ENCODE measurements at places on chromosomes 1 and 21.

DNA sequence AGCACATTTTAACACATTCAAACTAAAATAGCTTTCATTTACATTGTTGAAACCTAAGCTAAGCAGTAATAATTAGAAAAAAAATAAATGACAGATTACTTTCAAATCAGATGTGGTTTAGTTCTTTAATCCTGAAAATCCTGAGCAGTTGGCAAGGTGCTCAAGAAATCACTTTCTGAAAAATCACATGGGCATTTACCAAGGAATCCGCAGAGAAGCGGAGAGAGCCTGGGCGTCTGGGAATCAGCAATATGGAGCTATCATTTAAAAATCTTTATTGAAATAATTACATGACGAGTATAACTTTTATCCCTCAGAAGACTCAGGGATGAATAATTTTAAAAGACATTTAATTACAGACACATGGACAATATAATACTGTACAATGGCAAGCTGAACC lies 30.2 kb downstream of the GRIK1 start:
- no peak for DNase-seq

- DNase-seq = no peak
Measured at GRCh38 chr1:5887349-5887970, 104.8 kb downstream of the NPHP4 start.

- DNase-seq = peak; percentile 55
Measured at GRCh38 chr1:99599678-99600175, 46.2 kb upstream of the PALMD start.

DNA sequence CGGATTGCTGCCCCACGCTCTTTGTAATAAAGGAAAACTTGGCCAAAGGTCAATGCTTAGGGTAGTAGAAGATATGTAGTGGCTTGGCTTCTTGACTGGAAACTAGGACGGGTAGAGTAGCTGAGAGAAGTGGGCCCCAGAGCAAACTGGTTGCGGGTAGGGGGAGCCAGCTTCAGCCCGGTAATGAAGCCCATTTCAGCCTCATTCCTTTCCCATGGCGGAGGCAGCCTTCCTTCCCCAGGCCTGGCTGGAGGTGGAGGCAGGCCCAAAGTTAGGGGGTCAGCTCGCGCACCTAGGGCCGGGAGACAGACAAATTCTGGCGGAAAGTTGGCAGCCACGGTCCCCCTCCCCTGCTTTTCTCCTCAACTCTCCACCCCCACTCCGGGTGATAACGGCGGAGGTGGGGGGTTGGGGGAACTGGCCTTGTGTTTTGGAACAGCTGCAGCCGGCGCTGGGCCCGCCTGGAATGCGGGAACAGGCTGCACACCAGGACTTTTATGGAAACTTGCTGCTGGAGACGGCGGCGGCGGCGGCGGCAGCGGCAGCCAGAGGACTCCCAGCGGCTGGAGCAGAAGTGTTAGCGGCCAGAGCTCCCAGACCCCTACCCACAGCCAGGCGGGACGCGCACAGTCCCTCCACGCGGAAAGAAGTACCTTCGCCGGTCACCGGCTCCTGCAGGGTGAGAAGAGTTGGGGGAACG lies at the start of gene NEXN:
Gene NEXN, plus strand, starts transcription at position 544 of the 700 bp plus-strand sequence. CDS start 27,483 bp downstream, outside the sequence.
- no peak for DNase-seq

- DNase-seq = peak; percentile 56
Measured at GRCh38 chr1:172746091-172746949, 87.4 kb downstream of the FASLG start.

- no peak for DNase-seq
Measured at GRCh38 chr21:42836402-42836666, 43.0 kb downstream of the WDR4 start.

DNA sequence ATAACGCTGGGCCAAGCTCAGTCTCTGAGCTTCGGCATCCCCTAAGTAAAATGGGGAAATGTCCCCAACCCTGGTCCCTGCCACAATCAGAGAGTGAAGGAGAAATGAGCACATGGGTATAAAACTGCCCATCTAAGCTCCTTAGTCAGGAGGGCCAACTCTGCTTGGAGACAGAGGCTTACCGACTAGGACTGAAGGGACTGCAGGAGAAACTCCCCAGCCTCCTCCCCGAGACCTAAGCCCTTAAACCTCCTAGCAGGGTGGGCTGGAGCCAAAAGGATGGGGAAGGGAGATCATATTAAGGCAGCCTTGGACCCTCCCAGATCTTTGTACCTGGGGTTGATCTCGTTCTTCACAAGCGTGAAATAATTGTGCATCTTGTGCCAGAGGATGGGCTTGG lies 5.5 kb downstream of the ETNK2 start:
- DNase-seq = no peak

DNA sequence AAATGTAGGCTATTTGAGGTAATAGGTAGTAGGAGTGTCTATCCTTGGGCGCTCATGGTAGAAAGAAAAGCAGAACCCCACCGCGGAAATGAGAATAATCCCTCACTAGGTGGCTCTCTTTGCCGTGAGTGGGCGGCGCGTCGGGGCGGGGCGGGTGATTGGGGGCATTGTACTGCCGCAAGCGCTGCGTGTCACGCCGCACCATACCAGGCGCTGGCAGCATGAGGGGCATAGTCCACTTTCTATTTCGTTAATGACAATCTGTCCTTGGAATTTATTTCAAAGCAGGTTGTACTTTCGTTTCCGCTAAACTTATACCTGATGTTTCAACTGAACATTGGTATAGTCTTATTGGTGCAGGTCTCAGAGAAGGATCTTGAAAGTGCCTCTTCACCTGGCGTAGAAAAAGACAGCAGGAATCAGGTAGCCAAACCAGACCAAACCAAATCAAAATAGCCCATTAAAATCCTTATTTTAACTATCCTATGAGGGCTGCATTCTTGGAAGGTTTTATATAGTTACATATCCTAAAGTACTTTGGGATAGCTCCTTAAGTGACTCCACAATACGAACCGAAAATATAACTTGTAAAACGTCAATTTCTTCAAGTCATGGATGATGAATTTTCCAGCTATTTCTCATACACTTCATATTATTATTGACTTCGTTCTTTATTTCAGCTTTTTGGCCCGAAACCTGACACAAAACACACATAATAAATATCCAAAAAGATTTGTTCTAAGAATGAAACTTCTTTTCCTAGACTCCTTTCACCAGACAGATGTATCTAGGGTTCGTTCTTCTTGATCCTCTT lies 1.9 kb upstream of the SMG7 start:
- peak; percentile 78 for DNase-seq

GRCh38 chr21:37848721-37849490 lies 67.4 kb downstream of the KCNJ6 start:
- DNase-seq = no peak

DNA sequence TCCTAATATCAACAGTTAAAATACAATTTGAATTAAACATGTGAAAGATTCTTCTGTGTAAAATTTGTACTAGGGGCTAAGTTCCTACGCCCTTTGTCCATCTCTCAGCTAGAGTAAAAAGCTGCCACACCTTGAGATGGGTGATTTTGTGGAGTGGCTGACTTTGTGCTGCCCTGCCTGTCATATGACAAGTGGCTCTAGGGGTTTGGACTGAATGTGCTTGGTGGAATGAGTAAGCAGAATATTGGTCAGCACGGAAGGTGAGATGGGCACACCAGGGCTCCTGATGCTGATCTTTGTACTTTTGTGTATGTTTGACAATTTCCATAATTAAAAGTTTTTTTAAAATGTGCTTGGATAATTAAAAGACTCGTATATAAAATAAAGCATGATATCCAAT lies 133.6 kb upstream of the SLC45A1 start:
- DNase-seq = no peak

GRCh38 chr1:32111040-32111623 lies 3.3 kb downstream of the KPNA6 start:
- DNase-seq = no peak

DNA sequence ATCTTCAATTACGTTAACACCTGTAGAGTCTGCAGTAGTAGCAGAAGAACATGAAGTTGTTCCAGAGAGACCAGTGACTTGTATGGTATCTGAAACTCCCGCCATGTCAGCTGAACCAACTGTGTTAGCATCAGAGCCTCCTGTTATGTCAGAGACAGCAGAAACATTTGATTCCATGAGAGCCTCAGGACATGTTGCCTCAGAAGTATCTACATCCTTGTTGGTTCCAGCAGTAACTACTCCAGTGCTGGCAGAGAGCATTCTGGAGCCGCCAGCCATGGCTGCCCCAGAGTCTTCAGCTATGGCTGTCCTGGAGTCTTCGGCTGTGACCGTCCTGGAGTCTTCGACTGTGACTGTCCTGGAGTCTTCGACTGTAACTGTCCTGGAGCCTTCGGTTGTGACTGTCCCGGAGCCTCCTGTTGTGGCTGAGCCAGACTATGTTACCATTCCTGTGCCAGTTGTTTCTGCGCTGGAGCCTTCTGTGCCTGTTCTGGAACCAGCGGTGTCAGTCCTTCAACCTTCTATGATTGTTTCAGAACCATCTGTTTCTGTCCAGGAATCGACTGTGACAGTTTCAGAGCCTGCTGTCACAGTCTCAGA lies 10.3 kb downstream of the SON start:
- DNase-seq = no peak

DNA sequence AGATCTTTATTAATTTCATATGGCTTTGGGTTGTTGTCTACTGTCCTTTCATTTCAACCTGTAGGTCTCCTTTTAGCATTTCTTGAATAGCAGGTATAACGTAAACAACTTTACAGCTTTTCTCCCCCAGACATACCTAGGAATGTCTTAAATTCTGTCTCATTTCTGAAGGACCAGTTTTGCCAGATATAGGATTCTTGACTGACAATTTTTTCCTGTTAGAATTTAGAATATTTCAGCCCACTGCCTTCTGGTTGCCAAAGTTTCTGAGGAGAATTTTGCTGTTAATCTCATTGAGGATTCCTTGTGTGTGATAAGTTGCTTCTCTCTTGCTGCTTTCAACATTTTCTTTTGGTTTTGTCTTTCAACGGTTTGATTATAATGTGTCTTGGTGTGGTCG lies 60.1 kb downstream of the CCDC30 start:
- no peak for DNase-seq

DNA sequence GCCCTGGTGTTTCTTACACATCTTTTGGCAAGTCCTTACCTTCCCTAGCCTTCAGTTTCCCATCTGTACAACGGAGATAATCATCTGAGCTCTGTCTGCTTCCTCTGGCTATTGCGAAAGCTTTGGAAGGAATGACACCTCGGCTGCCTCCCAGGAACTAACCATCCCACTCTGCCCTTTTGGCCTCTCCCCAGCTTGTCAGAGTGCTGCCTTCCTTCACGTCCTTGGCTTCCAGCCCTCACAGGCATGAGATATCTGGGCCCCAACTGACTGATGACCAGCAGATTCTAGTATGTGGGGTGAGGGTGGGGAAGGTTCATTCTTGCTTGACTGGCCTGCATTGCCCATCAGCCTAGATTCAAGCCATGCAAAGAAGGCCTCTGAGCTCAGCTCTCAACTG lies 253.1 kb upstream of the FGGY start:
- no peak for DNase-seq

DNA sequence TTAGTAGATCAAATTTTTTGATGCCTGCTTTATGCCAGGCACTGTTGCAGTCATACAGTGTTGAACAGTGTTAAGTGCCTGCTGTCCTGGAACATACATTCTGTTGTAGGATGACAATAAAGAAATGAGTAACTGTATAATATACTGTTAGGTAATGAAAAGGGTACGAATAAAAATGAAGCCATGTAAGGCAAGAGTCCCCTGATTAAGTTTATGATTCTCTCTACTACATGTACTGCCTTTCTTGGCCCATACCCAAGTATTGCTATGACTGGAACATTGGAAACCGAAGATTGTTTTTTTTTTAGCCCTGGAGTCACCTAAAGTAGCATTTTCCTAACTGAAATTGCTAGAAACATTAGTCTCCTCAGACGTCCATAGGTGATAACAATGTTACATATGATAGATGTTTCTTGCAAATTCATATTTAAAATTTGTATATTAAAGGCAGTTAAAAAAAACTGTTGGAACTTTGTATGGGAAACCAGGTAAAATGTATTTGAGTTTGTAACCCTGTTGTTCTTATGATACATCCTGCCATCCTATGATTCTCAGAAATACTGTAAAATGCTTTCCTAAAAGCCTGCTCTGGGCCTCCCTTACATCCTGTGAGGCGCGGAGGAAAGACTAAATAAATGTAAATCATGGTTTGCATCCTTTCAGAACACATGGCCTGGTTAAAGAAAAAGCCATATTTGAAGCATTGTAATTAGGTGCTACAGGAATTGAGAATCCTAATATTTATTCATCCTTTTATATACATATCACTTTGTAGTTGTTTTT lies 5.8 kb downstream of the ATP5PB start:
- DNase-seq = no peak

DNA sequence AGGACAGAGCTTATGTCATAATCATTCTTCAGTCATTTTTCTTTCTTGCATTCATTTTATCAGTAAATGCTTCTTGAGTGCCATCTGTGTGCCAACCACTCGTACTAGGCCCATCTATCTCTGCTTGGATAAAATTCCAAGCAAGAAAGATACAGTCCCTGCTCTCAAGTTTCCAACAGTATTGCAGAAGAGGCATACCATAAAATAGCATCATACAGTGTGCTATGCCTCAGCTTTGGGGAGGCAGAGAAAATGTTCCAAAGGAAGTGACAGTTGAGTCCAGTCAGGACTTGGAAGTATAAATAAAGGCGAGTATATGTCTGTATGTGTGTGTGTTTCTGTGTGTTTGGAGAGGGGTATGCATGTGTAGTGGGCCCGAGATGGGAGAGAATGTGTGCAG lies 113.4 kb upstream of the HOOK1 start:
- DNase-seq = no peak

- no peak for DNase-seq
Measured at GRCh38 chr1:45815667-45816458, 12.5 kb downstream of the MAST2 start.

DNA sequence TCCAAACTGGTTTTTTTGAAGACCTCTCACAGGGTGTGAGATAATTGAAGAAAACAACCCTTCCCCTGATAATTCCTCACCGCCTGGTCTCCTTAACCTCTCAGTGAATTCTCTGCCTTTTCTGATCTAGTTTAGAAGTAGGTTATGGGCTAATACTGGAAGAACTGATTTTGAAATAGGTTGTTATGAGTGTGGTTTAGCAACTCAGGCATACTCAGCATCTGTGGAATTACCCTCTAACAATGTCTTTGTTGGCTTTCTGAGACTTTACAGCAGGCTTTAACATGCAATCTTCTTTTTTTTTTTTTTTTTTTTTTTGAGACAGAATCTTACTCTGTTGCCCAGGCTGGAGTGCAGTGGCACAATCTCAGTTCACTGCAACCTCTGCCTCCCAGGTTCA lies 10.3 kb upstream of the PLD5 start:
- DNase-seq = no peak

- peak; percentile 35 for DNase-seq
Measured at GRCh38 chr1:236904892-236905741, 99.1 kb downstream of the MT1HL1 start.

GRCh38 chr1:151584780-151585179 lies 27.1 kb upstream of the SNX27 start:
- DNase-seq = no peak

GRCh38 chr1:212295579-212295978 lies 10.4 kb downstream of the PPP2R5A start:
- no peak for DNase-seq
